ENCODE measurements at places on chromosomes 2 and 18.

DNA sequence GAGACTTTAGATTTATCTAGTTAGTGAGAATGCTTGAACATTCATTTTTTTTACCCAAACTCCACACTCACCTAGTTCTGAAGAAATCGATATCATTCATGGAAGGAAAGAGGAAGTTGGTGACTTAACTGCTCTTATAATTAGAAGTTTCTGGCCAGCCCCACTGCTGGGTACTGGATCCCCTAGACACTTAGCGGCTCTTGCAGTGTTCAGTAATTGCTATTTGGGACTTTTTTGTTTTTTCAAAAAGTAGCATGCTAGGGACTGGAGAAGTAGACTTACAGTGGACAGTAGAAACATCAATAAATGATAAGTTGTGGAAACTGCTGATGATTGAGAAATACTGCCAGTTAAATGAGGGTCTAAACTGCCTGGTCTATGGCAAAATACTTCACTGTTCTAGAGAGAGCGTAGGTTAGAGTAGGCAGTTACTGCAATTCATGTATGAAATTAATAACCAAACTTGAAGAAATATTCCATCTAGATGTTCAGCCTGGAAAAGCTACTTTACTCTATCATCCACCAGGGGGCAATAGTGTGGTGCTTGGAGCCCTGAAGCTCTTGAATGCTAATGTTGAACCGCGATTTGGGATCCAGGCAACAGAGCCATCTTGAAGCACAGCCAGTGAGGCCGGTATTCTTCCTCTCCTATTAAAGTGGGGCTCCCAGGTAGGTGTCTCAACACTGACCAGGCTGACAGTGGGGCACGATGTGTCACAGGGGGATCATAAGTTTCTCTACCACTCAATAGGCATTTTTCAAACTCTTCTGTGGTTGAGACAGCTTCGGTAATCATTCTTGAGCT is 146.1 kb upstream of the SESTD1 start:
- peak; percentile 73 for DNase-seq

DNA sequence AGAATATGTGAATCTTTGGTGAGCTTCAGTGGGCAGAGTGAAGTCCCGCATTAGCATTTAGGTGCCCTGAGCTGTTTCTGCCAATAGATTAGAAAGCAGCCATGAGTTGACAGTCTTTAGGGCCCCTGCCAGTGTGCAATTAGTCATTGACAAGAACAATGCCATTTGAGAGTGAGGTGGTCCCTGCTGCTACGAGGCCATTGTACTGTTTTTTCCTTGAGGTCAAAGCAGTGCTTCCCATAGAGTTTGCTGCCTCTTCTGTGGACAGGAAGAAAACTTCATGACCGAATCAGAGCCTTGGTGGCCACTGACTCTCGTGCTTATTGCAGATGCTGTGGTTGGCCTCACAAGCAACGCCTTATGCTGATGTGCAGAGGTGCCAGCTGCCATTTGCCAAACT is 102.7 kb downstream of the SH3BP4 start:
- no peak for DNase-seq

DNA sequence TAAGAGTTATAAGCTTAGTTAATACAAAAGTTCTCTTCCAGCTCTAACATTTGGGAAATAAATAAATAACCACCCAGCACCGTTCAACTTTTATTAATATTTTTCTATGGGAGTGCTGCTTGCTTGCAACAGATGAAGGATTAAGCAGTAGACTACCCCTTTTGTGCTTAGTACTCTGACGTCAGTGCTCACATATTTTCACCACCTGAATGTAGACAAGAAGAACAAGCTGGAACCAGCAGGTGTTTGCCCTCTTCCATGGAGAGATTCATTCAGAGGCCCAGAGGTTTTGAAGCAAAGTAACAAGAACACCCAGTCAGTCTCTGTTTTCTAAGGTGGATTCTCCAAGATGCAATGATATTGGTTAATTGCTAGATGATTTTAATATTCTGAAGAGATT is 307.1 kb upstream of the PIK3C3 start:
- no peak for DNase-seq

DNA sequence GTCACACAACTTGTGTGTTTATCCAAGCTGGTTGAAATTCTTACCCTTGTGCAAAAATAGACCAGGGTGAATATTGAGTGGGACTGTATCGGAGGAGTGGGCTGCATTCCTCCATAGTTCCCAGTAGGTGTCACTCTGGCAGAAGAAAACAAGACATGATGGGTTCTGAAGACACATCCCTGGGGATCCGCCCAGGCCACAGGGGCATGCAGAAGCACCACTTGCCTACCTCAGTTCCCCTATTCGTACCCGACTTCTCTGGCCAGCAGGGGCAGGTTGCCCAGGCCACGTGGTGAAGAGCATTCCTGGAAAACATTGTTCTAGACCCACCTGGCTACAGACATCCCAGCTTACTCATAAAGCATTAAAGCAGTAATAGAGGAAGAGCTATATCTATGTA is 168.2 kb downstream of the FAM210A start:
- peak; percentile 24 for DNase-seq

DNA sequence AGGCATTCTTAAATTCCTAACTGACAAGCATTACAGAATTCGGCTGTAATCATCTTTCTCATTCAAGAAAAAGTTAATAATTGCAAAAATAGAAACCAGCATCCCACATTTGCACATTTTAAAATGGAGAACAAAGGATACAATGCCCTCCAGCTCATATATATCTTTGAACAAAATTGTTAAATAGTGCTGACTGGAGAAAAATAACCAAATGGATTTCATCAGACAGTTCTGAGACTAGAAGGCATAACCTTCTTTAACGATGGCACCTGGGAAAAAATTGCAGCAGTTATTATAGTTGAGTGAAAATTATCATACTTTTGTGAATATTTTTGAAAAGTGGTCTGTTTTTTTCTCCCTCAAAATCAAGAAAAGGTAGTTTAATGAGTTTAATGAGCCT is 138.9 kb upstream of the CDH19 start:
- DNase-seq: no peak

Measured in brain microvascular endothelial cell (primary cell).